ENCODE measurements at places on chromosomes 11 and 22. TPM values are rescaled to one million over a fixed set of nuclear protein-coding genes. Genes with fewer than 3 reads are reported as not detected.

MOGAT2 gene
- total RNA-seq = not detected

GPR83 gene
- not detected for total RNA-seq

SLC16A8 gene
- 0.53 TPM for total RNA-seq

CD6 gene
- not detected for total RNA-seq

CAPN1 gene
- total RNA-seq = 155 TPM

TRIM29 gene
- 0.33 TPM for total RNA-seq

PGA5 gene
- total RNA-seq = 0.65 TPM

DLG2 gene
- total RNA-seq = 1.6 TPM

FOLR1 gene
- total RNA-seq = not detected

CCDC89 gene
- total RNA-seq = 4.2 TPM

SMTNL1 gene
- total RNA-seq = not detected

SYT13 gene
- total RNA-seq = under 0.01 TPM

HEPHL1 gene
- total RNA-seq = not detected

CREB3L1 gene
- 45.2 TPM for total RNA-seq

DENND6B gene
- total RNA-seq = 3.3 TPM

GGTLC2 gene
- not detected for total RNA-seq

JAML gene
- not detected for total RNA-seq

Measured in smooth muscle cell of the pulmonary artery (primary cell).